A549 treated with GW870086 at 1 μM for 4 hours (cell line): ENCODE measurements at places on chromosomes 7 and 10. TPM values are rescaled to one million over a fixed set of nuclear protein-coding genes. Genes with fewer than 3 reads are reported as not detected.

Gene SPRN
- 0.18 to 0.47 TPM (median 0.25 TPM) in 5 replicates for total RNA-seq

Gene HABP2
- 0.07 to 0.17 TPM (median 0.14 TPM) in 5 replicates for total RNA-seq

Gene CLDN12
- total RNA-seq = 16.1 to 31.9 TPM (median 26.9 TPM) in 5 replicates

Gene EIF4EBP2
- 11.7 to 15.2 TPM (median 14.3 TPM) in 5 replicates for total RNA-seq

Gene SPDYE8
- total RNA-seq = not detected in 5 replicates

Gene PON3
- 30.6 to 38.5 TPM (median 36.6 TPM) in 5 replicates for total RNA-seq

Gene TMEM229A
- total RNA-seq = not detected in 5 replicates

Gene CHRM2
- not detected in 5 replicates for total RNA-seq

Gene KIAA1549
- 4.9 to 6.8 TPM (median 6.2 TPM) in 5 replicates for total RNA-seq

Gene NPSR1
- not detected in 5 replicates for total RNA-seq

Gene EPHA1
- total RNA-seq = 0.15 to 0.29 TPM in 2 of 5 replicates, not detected in the others

Gene MPLKIP
- total RNA-seq = 35.5 to 42.5 TPM (median 40.0 TPM) in 5 replicates

Gene C10orf62
- total RNA-seq = 0.11 TPM in 1 of 5 replicates, not detected in the others

Gene KLF14
- total RNA-seq = 0.09 TPM in 1 of 5 replicates, not detected in the others

Gene SLC13A1
- not detected in 5 replicates for total RNA-seq

Gene PGAM2
- not detected in 5 replicates for total RNA-seq

Gene TDRD1
- not detected in 5 replicates for total RNA-seq

Gene SCIN
- 0.31 to 0.82 TPM (median 0.41 TPM) in 5 replicates for total RNA-seq

Gene PLEKHS1
- total RNA-seq = 0.03 TPM in 3 of 5 replicates, not detected in the others

Gene CADPS2
- 0.07 to 0.09 TPM (median 0.09 TPM) in 4 of 5 replicates, not detected in the other for total RNA-seq

Gene NPC1L1
- 0.03 to 0.11 TPM (median 0.06 TPM) in 5 replicates for total RNA-seq

Gene NIPSNAP2
- 42.8 to 58.6 TPM (median 52.1 TPM) in 5 replicates for total RNA-seq

Gene RBM17
- total RNA-seq = 102 to 116 TPM (median 114 TPM) in 5 replicates

Gene MALRD1
- total RNA-seq = not detected in 5 replicates

Gene SFTPA1
- total RNA-seq = not detected in 5 replicates

Gene SLC26A4
- 0.05 to 0.32 TPM (median 0.18 TPM) in 4 of 5 replicates, not detected in the other for total RNA-seq

Gene TMEM178B
- 1.2 to 1.7 TPM (median 1.5 TPM) in 5 replicates for total RNA-seq
